C1 segment of cervical spinal cord (tissue), 14 donors: ENCODE measurements at places on chromosomes 12 and 14.

DNA sequence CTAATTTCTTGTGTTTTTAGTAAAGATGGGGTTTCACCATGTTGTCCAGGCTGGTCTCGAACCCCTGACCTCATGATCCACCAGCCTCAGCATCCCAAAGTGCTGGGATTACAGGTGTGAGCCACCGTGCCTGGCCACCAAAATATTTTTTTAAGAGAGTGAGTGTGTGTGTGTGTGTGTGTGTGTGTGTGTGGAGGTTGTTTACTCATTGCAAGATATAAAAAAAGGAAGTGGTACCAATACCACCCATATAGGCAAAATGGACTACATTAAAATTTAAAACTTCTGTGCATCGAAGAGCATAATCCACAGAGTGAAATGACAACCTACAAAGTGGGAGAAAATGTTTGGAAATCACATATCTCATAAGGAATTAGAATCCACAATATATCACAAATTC, 15.5 kb upstream of the CLEC2A start:
- DNase-seq = no peak

GRCh38 chr12:124440841-124441381, 126.5 kb downstream of the NCOR2 start:
- no peak for DNase-seq

- DNase-seq = no peak
These were observed 147.1 kb upstream of the NRXN3 start for GRCh38 chr14:78023112-78023511.

- DNase-seq = no peak
These were observed 95.3 kb downstream of the TPH2 start for GRCh38 chr12:72033991-72034390.

DNA sequence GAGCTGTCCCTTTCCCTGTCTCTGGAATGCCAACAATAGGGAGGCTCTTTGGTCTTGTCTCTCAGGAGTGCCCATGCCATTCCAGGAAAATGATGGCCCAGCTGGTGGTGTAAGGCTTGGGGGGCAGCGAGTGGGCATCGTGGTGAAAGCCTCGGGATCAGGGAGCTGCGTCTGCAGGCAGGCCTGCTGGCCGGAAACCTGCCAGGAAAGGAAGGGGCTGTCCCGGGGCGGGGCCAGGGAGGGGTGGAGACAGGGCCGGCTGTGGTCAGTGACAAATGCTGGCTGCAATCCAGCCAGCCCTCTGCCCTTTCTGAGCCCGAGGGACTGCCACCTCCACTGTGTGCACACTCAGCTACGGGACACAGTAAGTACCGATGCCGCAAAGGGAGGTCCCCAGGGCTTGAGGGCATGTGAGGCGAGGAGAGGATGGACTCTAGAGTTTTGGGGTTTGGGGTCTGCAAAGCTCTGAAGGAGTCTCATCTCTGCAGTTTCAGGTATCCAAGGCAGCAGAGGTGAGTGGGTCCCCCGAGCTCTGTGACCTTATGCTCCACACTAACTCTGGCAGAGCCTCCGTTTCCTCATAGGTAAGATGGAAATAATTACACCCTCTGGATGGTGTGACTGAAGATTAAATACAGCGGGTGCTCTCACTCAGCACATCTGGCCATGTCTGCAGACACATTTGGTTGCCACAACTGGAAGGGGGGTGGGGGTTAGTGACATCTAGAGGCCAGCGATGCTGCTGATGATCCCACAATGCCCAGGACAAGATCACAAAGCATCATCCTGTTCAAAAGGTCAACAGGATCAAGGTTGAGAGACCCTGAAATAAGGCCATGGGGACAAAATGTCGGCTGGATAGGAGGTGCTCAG, at the start of gene SERPINA5:
Gene SERPINA5 (plus strand): TSS at position 300 of the 873 bp plus-strand sequence. CDS start 5,937 bp downstream, outside the sequence.
- no peak for DNase-seq

- DNase-seq = no peak
These were observed 78.0 kb downstream of the SRGAP1 start for GRCh38 chr12:63922474-63922873.

- DNase-seq = no peak
These were observed 565 bp downstream of the CCDC77 start for GRCh38 chr12:402029-402389.

- DNase-seq = no peak
These were observed 12.7 kb downstream of the HIP1R start for GRCh38 chr12:122847921-122848421.

GRCh38 chr12:89325495-89325894, 26.8 kb downstream of the DUSP6 start:
- no peak for DNase-seq

DNA sequence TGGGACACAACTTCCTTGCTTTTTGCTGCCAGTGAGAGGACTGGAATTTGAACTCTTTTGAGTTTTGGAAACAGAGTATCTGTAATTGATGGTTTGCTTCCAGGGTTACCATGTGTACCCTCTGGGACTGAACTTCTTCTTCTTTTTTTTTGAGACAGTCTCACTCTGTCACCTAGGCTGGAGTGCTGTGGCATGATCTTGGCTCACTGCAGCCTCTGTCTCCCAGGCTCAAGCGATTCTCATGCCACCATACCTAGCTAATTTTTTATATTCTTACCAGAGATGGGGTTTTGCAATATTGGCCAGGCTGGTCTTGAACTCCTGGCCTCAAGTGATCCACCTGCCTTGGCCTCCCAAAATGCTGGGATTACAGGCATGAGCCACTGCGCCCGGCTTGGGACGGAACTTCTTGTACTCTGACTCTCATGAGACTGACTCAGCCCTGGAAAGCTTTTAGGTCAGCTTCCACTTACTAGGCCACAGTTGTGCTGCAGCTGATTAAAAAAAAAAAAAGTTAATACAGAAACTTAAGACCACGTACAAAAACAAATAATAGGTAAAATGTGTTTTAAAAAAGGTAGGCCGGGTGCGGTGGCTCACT, 15.8 kb downstream of the SEL1L start:
- DNase-seq = no peak

GRCh38 chr14:55383541-55384140, 28.0 kb downstream of the ATG14 start:
- DNase-seq = no peak

DNA sequence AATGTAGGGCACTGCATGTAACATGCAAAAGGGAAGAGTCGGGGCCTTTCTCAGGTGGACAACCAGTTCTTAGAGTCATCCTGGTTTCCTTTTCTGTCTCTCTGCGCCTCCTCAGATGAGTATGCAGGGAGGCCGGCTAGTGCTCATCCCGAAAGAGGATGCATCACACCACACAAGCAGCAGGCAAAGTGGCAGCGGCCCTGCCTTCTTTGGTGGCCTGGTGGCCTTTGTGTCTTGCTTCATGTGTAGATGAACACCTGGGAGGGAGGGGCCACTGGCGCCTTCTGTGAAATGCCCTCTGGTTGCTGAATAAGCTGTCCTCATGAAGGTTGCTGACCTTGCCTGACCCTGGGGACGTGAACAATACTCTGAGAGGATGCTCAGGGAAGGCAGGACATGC, 18.0 kb downstream of the SLC24A4 start:
- DNase-seq = no peak

GRCh38 chr14:102592763-102593060, 263 bp downstream of the RCOR1 start:
- DNase-seq = no peak

GRCh38 chr14:86782092-86782580, 1210.8 kb downstream of the GALC start:
- DNase-seq = no peak

GRCh38 chr14:59313144-59313651, 124.7 kb downstream of the DAAM1 start:
- DNase-seq = no peak

DNA sequence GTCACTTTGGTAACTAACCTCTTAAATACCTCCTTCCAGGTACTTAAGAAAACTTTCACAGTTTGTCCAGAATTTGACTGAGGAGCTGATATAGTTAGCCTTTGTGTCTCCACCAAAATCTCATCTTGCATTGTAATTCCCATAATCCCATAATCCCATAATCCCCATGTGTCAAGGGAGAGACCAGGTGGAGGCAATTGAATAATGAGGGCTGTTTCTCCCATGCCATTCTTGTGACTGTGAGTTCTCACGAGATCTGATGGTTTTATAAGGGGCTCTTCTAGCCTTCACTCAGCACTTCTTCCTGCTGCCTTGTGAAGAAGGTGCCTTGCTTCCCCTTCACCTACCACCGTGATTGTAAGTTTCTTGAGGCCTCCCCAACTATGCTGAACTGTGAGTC, 7.8 kb upstream of the NOVA1 start:
- DNase-seq = no peak

DNA sequence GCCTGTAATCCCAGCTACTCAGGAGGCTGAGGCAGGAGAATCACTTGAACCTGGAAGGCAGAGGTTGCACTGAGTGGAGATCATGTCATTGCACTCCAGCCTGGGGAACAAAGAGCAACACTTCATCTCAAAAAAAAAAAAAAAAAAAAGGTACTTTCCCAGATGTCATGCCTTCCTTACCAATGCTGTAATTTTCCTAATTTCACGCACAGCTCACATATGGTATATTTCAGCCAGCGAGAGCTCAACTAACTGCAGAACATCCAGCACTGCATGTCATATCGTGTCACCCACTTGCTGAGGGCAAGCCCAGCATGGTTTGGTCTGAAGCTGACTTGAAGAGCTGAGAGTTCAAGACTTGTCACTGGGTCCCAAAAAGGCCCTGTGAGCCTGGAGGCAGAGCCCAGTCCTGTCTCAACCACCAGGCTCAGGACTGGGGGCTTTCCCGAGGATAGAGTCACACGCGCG, 29.0 kb downstream of the NFKBIA start:
- DNase-seq = no peak

- no peak for DNase-seq
These were observed 3.0 kb downstream of the SMCO3 start for GRCh38 chr12:14810953-14811483.

DNA sequence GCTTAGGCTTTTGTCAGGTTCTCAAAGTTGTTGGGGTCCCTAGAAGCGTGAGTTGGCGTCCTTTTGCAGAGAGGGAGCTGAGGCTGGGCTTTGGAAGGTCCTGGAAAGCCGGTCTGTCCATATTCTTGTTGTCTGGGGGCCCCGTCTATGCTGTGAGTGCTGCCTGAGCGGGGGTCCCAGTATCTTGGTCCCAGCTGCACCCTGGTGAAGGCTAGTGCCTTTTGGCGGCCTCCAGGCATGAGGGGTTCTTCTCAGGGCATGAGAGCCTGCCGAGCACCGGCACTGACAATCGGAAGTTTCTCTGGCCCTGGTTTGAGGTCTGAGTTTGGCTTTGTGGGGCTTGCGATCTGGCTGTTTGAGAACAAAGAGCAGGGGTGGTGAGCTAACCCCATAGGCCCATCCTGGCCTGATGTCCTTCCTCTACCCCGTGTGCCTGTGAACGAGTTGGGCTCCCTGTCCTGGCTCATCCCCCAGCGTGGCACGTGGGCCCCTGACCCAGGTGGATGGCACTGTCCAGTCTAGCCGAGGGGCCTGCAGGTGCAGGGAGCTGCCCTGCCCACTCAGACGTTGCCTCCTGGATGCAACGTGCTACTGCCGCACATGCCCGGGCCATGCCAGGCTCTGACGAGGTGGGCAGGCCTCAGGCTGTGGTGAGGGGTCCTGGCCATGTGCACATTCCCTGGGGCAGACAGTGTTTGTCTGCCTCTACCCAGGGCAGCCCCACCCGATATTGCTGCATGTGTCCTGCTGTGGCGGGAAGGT, 3.9 kb downstream of the CEP170B start:
- DNase-seq = no peak

DNA sequence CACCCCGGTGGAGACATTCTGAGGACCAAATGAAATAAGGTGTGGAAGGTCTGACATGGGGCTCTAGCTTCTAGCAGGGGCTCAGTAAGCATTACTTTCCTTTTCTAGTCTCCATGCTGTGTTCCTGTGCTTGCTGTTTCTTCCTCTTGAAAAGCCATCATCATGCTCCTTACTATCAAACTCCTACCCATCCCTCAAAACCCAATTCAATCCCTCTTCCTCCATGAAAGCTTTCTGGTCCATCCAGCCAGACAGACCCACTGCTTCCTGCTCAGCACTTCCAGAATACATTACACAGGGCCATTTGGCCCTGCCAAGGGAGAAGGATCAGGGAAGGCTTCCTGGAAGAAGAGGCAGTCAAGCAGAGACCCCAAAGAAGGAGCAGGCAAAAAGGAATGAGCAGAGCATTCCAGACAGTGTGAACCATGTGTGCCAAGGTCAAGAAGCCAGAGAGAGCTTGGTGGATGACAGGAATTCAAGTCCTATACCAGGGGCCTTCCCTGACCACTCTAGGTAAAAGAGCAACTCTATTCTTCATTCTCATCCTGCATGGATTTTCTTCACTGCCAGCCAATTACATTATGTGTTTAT, 59.5 kb downstream of the NUAK1 start:
- no peak for DNase-seq

DNA sequence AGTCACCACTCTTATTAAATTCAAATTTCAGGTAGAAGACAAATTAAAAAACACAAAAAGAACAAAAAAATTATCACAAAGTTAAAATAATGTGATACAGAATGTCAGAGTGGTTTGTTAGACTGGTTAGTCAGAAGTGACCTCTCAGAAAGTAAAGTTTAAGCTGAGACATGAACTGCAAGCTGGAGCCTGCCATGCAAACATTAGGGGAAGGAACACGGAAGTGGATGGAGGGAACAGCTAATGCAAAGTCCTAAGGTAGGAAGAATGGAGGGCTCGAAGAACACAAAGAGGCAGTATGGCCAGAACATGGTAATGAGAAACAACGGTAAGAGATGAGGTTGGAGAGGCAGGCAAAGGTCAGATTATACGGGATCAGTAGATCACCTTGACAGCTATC, 41.7 kb downstream of the WDHD1 start:
- no peak for DNase-seq

DNA sequence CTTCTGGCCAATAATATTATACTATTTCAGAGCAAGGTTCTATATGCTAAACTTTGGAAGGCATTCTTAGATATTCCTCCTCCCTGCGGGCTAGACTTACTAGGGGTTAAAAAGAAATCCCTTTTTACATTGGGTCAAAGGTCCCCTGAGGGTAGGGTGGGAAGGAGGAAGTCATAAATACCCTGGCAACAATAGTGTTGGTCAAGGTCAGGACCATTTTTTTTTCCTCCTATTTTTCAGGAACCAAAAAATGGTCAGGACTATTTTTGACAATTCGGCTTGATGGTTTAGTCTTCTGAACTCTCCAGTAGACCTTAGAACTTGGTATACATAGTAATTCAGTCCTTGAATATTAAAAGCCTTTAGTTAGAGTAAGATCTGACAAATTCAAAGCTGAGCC, 4.5 kb upstream of the NANOG start:
- DNase-seq = no peak

- no peak for DNase-seq
These were observed 12.2 kb downstream of the ITPK1 start for GRCh38 chr14:93103392-93104080.

- DNase-seq = no peak
These were observed 198.9 kb downstream of the RBM19 start for GRCh38 chr12:113766879-113767878.

DNA sequence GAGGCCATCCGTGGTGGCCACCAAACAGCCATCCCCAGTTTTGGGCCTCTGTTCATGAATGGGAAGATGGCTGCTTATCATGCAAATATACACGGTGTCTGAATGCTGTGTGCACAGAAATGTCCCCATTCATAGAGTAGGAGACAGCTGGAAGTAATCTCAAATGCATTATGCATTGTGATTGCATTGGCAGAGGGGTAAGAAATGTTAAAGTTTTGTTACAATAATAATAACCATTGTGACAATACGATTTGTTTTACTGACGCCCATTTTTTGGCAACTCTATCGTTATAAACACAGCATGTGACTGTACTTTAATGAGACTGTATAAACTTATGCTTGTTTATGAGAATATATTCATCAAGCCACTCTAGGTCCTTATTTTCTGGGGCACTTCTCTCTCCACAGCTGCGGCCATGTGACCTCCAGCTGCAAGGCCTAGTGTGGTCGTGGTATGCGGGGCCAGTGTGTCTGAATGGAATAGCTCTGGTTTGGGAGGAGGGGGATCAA, 474.3 kb downstream of the VRK1 start:
- no peak for DNase-seq

GRCh38 chr12:26389343-26389742, 194.0 kb downstream of the SSPN start:
- no peak for DNase-seq
